ENCODE measurements at places on chromosomes 3 and 15.
A peak's percentile ranks its signal among the peaks of the same experiment; 100 is the strongest.

DNA sequence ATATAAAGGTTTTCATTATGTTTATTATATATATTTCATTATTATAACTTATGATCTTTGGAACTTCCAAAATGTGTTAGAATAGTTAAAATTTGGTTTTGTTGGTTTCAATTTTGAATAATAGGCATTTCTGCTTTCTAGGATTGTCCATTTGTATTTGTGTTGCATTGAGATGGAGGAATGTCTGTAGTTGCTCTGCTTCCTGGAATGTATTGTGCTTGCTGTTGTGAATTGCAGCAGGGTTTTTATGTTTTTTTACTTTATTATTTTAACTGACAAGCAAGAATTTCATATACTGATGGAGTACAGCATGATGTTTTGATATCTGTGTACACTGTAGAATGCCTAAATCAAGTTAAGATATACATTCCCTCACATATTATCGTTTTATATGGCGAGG is 247.4 kb downstream of the XXYLT1 start:
- no peak for DNase-seq

DNA sequence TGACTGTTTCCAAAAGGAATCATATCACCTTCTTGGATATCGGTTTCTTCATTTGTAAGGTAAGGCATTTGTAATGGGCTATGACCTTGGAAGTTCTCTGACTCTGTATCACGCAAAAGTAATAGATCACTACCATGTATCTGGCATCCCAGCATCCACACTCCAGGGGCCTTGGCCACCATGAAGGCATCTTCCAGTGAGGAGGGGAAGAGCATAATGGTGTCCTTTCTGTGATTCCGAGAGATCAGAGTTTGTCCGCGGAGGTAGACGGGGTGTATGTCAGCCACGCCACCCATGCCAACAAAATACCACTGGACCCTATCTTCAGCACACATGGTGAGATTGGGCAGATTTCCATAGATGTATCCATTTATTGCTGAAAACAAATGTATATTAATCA is 48.1 kb upstream of the CP start:
- DNase-seq: no peak

DNA sequence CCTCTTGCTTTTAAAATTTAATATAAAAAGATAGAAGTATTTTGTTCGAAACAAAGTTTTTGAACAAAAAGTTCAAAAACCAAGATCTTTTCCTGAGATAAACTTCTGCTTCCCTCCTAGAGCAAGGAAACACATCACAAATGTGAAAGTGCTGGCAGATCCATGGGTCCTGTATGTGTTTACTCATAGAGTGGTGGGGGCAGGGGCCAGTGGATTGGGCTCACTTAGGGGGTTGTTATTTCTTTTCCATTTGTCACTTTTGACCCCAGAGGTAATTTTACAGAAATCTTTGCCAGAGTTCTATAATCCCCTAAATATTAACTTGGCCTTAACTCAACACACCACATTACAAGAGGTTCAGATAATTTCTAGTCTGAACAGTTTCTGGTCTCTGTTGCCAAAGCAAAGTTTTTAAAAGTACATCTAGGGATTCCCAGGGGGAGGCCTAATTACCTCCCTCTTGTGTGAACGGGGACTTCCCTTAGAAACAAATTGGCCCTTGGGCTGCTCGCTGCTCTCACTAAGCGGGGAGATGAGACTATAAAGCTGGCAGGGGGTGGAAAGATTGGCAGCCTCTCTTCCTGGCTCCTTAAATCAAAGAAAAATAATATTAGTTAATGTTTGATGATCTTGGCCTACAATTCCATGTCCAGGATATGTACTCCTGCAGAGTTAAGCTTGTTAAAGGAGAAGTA is 66.8 kb upstream of the PTX3 start:
- DNase-seq: no peak

DNA sequence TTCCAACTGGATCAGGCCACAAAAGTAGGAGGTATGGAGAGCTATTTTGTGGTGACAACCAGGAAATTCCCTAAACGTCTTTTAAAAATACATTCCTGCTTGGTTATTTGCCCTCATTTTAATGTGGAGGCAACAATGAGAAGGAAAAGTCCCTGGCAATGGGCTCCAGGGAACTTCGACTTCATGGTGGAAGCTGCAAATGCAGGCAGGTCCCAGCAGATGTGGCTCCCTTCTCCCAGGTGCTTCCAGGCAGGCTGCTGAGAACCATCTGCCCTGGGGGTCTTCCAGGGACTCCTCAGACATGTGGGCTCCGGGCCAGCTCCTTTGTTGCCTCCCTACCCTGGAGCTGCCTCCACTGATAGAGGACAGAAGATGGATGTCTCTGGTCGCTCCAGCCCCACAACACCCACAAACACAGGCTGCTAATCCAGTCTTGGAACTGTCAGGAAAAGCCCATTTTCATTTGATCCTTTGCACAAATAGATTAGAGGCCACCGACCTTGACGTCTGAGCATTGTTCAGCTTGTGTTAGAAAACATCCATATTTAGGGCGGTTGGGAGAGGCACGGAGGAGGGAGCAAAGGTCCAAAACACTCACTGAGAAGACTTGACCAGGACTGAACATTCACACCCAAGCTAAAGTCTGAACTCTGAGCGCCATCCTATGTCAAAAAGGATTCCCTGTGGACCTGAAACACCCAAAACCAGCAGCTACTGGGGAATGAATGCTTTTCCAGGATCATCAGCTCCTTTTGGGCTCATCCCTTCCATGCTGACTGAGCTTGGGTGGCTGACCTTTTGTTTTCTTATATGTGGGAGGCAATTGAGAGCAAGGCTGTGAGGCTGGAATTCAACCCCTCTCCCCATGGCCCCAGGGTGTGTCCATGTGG is 30.2 kb upstream of the SLCO2A1 start:
- DNase-seq: no peak

- DNase-seq: no peak
Observed at GRCh38 chr3:67704322-67704721, 49.9 kb upstream of the SUCLG2 start.

DNA sequence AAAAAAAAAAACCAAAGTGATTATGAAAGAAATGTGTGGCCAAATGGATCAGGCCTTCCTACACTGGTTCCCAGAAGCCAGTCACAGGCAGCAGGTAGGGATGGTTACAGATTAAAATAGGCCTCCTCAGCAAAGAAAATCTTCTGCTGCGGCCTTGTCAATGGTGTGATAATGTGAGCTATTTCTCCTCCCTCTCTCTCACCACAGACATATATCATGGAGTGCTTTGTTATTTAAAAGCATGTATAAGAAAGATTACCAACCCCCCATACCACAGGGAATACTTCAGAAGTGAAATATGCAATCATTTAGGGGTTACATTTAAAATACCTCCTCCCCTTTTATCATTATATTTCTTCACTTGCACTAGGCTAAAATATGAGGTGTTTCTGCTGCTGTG is 32.2 kb upstream of the LRTM1 start:
- no peak for DNase-seq

GRCh38 chr15:51585986-51586385 is 36.6 kb downstream of the DMXL2 start:
- no peak for DNase-seq

- DNase-seq: no peak
Observed at GRCh38 chr3:138222942-138223287, 35.8 kb downstream of the ARMC8 start.

DNA sequence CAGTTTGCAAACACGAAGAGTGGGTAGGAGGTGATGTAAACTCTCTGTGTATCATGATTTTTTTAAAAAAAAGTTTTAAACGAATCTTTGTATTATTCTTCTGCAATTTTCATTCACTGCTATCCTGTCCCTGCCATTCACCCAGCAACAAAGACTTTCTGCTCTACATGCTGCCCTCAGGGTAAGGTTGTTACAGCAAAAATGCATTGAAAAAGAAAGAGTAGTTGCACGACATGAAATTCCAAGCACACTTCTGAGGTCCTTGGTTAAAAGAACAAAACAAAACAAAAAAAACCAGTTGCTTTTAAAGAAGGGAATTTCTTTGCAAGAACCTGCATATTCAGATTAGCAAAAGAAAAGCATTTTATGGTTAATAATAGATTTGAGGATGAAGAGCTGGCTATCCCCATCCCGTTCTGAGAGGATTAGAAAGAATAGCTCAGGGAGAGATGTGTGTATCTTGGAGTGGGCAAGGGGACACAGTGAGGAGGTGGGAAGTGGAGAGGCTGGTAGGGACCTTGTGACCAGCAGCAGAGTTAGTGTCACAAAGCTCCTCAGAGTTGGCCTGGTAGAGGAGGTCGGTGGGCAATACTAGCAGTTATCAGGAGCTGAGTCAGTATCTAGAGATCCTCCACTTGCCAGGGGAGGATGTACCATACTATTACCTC is 290.8 kb downstream of the NEK10 start:
- DNase-seq: no peak

DNA sequence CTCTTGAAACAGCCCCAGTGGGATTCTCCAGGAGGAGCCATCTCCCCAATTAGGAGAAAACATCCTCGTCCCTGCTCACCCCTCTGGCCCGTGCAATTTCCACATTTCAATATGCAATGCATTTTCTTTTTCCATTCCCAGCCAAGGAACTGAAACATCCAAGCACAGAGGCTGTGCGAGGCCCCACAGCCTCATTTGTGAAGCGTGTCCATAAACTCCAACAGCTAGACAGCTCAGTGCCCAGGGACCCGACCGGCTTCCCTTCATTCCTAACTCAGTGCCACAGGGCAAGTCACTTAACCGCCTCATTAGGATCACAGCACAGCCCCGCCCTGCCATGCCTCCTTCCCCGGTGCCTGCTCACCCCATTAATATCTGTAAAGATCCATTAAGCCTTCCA is 204.2 kb upstream of the IGF1R start:
- no peak for DNase-seq

DNA sequence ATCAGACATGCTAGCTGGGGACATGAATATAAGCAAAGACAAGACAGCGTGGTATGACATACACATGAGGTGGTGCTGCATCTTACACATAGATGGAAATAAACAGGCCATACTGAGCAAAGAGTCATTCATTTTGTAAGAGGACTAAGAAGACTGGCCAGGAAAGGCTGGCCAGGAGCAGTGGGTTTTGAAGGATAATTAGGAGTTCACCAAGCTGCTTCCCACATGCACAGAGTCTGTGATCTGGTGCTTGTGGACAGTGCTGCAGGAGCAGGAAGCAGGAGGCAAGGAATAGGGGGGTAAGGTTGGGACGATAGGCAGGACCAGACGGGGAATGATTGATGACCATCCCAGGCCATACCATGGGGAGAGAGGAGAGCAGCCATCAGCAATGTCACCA is 41.5 kb downstream of the ST8SIA2 start:
- no peak for DNase-seq

GRCh38 chr15:81023483-81024264 is 23.0 kb downstream of the TLNRD1 start:
- peak; percentile 82 for DNase-seq

DNA sequence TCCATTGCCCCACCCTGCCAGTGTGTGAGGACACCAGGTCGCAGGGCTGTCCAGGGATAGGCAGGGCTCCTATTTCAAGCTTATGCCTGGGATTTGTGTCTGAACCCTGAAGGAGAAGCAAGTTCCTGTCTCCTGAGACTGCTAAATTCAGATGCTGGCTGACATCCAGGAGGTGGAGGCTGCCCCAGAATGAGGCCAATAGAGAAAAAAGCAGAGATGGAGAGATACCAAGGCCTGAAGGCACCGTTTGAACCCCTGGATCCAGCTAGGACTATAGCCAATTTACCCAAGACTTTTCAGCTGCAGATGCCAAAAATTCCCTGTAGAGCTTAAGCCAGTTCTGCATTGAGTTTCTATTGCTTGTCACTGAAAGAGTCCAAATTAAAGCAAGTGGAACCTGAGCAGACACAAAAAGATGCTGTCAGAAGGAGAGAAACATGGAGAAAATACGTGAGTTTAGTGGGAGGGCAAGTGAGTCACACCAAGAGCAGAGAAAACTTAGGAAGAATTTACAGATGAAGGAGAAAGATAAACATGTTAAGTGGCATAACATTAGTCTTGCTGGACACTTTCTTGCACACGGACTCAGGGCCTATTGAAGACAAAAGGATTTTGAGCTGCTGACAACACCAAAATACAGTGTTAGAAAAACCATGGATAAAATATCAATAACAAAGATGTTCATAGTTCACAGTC is 148.6 kb downstream of the CNTN3 start:
- DNase-seq: no peak

DNA sequence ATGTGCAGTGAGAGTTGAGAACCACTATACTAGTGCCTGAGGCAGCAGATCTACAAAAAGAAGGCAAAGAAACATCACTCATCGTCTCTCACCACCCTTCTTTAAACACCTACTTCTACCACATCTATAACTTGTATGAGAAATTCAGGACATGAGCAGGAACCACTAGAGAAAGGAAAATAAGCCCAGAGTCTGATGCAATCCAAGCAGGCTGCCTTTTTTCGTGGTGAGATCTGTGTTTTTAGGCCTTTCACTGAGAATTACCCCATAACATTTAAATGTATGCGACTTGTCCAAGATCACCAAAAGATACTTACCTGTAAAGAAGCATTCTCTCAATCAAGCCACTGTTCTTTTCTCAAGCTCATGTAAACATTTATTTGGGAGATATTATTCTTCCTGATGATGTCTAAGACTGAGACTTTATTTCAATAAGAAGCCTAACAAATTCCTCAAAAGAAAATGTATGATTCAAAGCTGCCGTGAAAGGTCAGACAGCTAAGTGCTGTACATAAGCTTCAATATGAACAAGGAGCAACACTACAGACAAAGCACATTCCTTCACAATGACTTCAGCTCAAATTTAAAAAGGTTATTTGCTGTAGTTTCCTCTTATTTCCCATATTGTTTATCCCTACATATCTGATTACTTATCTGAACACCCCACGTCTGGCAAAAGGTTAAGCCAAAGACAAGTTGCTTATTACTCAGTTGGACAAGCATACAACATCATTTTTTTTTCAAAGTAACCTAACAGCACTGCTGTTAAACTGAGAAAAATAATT is 16.5 kb downstream of the SPICE1 start:
- DNase-seq: peak; percentile 64

- no peak for DNase-seq
Observed at GRCh38 chr3:10973046-10973595, 19.4 kb upstream of the SLC6A1 start.

DNA sequence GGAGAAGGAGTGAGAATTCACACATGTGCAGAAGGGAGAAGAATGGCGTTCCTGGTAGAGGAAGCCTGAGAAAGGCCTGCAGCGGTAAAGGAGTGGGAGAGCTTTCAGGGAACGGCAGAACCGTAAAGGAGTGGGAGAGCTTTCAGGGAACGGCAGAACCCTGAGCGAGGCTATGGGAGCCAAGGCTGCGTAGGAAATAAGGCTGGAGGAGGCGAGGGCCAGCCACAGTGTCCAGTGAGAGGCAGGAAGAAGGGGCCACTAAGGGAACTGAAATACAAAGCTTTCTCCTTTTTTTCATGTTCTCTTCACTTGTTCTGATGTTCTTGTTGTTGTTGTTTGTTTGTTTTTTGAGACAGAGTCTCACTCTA is 41.6 kb downstream of the GOLGA6L10 start:
- no peak for DNase-seq

- DNase-seq: peak; percentile 79
Observed at GRCh38 chr15:50148362-50148963, 29.4 kb upstream of the ATP8B4 start.

DNA sequence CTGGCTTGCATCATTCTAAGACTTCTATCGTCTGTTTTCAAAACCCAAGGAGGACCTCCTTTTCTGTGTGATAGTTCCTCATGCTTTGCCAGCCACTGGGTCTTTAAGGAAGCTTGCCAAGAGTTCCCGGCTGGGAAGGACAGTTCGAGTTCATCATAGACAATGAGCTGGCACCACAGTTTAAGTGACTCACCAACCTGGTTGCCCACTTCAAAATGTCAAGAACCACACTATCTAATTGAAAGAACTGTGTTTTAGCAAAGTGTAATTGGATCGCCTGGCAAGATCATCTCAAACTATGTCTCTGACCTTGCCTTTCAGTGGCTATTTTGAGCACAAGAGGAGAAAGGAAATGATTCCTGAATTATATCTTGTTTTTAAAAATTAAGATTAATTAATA is 27.9 kb downstream of the SOX2 start:
- peak; percentile 53 for DNase-seq

Data from M059J (cell line).